Foreskin keratinocyte (primary cell): ENCODE measurements at places on chromosomes 1 and 21.

GRCh38 chr1:186374303-186375151 lies 526 bp downstream of the TPR start:
- DNase-seq = peak; percentile 19

- no peak for DNase-seq
Measured at GRCh38 chr1:3669421-3669821, 17.1 kb downstream of the TP73 start.

DNA sequence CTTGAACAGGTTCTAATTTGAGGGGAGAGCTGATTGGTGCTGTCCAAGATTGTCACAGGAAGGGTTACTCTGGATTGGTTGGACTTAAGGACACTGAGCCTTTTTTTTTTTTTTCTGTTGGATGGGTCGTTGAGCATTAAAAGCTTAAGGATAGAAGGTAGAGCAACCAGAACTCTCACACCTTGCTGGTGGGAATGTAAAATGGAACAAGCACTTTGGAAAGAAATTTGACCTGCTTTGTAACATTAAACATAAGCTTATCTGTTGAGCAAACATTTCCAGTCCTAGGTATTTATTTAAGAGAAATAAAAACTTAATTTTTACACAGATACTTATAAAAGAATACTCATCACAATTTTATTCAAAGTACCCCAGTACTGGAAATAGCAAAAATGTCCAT lies 29.8 kb upstream of the PLA2G2A start:
- no peak for DNase-seq

GRCh38 chr1:215612391-215612790 lies 45.3 kb downstream of the KCTD3 start:
- no peak for DNase-seq

GRCh38 chr1:75475696-75476095 lies 135.2 kb downstream of the SLC44A5 start:
- DNase-seq = no peak

DNA sequence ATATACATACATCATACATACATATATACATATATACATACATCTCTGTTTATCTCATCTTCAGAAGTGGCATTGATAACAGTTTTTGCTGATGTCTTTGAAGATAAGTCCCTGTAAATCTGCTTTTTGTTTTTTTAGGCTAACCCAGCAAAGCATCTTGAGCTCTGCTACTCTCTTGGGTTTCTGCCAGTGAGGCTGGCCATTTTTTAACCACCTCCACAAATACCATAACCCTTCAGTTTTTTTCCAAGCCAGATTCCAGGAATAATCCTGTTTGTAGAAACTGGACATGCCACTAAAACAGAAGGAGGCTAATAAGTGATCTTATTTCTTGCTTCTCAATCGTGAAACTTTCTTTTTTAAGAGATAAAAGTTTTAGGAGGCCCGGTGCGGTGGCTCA lies 21.6 kb downstream of the SDHC start:
- no peak for DNase-seq
